ENCODE measurements at places on chromosomes 11 and 22.

GRCh38 chr11:102280245-102280833 is 36.9 kb upstream of the BIRC3 start:
- DNase-seq, result no peak

GRCh38 chr22:43628250-43628649 is 183.9 kb downstream of the EFCAB6 start:
- DNase-seq, result no peak

DNA sequence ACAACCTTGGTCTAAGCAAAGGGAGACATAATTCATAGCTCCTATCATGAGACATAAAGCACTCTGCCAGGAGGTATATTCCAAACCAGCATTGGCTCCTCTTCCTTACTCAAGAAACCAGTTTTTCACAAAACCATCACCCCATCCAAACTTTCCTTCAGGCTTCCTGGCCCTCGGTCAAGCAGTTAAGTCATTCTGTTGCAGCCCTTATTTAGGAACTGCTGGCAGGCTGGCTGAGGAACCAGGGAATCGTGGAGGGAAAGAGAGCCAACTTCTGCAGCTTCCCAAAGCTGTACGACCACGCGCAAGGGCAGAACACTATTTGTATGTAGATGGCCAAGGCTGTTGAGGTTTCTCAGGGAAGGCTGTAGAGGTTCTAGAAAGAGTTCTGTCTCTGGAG is 680 bp downstream of the IFT46 start:
- no peak for DNase-seq

- DNase-seq, result peak; percentile 84
Observed at GRCh38 chr11:61446211-61446651, 16.3 kb downstream of the SDHAF2 start.

GRCh38 chr11:95919514-95919913 is 4.4 kb downstream of the MTMR2 start:
- DNase-seq, result no peak

- peak; percentile 11 for DNase-seq
Observed at GRCh38 chr22:35312198-35313059, 12.7 kb downstream of the TOM1 start.

DNA sequence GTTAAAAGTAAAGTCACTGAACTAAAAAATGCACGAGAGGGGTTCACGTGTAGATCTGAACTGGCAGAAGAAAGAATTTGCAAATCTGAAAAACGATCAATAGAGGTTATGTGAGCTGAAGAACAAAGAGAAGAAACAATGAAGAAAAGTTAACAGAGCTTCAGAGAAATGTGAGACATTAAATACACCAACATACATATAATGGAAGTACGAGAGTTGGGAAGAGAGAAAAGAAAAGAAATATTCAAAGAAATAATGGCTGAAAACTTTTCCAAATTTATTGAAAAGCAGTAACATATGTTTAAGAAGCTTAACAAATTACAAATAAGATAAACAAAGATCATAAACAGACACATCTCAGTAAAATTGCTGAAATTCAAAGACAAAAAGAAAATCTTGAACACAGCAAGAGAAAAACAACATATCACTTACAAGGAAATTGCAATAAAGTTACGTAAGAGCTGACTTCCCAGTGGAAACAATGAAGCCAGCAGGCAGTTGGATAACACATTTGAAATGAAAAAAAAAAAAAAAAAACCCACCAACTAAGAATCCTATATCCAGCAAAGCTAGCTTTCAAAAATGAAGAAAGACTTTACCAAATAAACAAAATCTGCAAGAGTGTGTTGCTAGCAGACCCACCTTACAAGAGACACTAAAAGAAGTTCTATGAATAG is 56.8 kb downstream of the EMSY start:
- DNase-seq, result no peak

DNA sequence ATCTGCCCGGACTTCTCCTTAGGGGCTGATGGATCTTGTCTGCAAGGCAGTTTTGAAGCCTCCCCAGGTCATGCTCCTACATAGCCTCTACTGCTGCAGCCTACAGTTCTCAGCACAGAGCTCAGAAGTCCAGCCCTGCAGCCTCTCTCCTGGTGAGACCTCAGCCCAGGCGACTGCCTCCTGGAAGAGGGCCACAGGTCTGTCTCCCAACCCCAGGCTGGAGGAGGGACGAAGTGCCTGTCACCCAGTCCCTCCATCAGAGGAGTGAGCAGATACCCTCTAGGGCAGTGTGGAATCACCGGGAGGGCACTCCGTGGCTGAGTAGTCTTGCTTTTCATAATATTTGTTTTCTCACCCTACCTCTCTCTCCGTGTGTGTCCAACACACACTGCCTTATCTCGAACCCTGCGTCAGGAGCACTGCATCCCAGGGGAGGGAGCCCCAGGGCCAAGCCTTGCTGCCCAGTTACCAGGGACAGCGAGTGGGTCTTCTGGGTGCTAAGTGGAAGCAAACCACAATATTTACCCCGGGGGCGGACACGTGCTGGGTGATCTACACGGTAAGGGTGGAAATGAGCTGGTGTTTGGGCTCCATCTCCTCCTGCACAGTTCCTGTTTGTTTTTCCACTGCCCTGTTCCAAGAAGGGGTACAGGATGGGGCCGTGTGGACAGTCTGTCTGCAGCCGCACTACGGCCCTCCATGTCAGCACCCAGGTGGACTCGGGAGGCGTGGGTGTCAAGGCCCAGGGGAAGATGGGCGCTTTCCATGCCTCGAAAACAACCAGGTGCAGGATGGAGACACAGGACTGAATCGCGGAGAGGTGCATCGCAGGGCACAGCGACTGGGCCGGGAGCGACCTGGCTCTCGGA is 133.7 kb upstream of the HSD17B12 start:
- no peak for DNase-seq

DNA sequence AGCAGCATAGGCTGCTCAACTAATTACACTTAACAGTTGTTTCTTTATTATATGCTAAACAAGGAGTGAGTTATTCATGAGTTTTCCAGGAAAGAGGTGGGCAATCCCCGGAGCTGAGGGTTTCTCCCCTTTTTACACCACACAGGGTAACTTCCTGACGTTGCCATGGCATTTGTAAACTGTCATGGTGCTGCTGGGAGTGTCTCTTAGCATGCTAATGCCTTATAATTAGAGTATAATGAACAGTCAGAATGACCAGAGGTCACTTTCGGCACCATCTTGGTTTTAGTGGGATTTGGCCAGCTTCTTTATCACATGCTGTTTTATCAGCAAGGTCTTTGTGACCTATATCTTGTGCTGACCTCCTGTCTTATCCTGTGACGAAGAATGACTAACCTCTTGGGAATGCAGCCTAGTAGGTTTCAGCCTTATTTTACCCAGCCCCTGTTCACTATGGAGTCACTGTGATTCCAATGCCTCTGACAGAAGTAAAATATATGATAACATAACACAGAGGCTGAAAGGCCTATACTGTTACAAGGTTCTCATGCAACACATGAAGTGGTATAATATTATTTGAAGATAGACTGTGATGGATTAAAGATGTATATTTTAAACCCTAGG is 41.3 kb upstream of the RDX start:
- DNase-seq, result no peak

DNA sequence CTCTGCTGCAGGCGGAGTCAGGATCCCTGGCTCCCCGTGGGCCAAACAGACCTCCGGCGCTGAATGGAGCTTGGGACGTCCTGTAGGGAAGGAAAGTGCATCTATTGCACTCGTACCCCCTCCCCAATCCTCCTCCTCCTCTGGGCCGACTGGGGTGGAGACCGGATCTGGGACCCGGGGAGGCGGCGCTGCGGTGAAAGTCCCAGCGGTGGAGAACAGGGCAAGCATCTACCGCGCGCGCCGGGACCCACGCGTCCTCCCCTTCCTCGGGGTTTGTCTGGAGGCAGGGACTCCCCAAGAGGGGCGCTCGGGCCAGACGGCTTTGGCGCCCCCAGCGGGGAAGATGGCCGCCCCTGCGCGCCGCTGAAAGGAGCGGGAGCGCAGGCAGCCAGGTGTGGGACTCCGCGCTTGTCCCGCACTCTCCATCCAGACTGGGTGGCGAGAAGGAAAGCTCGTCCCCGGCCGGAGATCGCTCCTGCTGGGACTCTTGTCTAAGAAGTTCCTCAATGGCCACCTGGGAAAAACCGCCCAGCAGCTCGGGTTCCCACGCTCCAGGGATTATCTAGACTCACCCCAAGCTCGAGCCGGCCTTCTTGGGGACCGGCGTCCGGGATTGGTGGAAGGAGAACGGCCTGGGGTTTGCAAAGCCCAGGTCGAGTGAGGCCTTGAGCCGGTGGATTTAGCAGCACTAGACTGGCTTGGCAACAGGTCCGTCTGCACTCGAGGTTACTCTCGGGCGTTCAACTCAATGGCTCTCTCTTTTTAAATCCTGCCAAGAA is 718 bp downstream of the FADS2 start:
- DNase-seq, result peak; percentile 54

DNA sequence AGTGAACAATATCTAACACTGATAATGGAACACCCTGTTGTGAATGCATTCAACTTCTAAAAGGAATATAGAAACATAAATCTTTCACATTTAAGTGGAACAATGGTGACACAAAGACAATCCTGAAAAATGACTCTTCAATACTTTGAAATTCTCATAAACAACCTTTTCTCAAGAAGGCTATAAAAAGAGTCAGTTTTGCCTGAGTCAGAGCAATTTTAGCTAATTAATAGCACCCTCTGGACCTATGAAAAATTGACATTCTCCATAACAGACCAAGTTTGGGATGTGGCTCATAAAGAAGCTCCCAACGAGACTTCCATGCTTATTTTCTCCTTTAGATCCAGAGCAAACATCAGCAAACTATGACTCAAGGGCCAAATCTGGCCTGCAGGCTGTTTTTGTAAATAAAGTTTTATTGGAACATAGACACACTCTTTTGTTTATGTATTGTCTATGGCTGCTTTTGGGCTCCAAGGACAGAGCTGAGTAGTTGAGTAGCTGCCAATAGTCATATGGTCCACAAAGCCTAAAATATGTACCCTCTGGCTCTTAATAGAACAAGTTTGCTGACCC is 108.0 kb downstream of the MAML2 start:
- DNase-seq, result no peak

GRCh38 chr11:125182573-125182972 is 18.0 kb downstream of the PKNOX2 start:
- DNase-seq, result no peak

DNA sequence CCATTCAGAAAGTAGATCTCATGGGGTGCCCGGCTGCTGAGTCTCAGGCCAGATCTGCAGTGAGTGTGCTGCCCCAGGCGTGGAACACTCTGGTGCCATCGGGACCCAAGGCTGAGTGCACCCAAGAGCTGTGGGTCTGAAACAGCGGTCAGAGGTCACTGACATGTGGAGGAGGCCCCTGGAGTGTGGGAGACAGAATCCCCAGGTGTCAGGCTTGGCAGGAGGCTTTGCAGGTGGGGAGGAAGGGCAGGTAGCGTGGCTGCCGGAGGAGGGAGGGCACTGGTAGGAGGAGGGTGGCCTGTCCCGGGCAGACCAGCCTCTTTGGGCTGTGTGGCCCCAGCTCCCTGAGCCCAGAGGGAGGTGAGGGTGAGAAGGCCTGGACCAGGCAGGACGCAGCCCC is 31.7 kb upstream of the KRTAP5-6 start:
- DNase-seq, result no peak

DNA sequence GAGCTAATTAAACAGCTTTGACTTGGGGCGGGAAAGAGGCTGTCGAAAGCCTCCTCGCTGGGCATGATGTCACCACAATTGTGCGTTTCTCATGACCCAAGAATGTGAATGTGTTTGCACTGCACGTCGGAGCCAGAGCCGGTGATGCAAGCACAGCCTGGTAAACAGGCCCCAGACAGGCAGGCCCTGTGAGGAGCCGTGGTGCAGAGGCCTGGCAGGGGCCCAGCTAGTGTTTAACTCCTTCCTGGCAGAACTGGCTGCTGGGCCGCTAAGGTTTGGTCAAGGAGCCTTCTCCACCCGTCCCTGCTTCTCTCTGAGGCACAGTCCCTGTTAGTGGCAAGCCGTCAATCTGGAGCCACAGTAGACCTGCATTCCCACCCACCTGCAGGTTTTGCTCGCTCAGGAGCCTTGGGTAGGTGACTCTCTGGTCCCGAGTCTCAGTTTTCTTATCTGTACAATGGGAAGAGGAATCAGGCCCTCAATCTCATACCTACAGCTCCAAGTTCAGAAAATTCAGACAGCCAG is 25.4 kb upstream of the SMTN start:
- DNase-seq, result no peak

DNA sequence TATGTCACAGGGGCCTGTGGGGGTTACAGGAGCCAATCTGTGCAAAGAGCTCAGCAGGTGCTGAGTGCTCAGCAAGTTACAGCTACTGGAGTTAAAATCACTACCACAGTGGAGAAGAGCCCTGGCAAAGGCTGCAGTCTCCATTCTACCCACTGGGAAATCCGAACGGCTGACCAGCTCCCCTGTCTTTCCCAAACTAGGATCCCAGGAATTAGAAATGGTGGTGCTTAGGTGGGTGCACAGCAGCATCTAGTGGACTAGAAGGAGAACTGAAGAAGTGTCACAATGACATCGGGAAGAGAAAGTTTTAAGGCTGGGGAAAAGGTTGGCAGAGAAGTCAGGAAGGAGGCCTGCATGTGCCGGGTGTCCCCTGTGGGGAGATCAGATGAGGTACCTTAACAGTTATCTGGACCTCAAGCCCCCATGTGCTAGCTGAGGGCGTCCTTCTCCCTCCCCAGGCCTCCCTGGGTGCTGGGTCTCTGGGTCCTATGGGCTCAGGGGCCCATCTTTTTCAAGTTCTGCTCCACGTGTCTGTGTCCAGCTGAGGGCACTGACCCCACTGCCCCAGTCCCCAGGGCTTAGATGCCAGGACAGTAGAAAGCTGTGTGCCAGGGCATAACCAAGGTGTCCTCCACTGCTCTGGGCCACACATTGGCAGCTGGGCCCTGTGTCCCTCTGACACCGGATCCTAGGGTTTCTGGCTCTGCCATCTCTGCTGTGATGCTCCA is 1.9 kb downstream of the PIWIL3 start:
- DNase-seq, result no peak

- DNase-seq, result peak; percentile 56
Observed at GRCh38 chr11:59429924-59430516, 3.8 kb upstream of the OR5A2 start.

GRCh38 chr11:58647141-58647699 is 24.8 kb downstream of the CNTF start:
- DNase-seq, result no peak

GRCh38 chr11:100557830-100558611 is 129.1 kb upstream of the ARHGAP42 start:
- DNase-seq, result no peak

DNA sequence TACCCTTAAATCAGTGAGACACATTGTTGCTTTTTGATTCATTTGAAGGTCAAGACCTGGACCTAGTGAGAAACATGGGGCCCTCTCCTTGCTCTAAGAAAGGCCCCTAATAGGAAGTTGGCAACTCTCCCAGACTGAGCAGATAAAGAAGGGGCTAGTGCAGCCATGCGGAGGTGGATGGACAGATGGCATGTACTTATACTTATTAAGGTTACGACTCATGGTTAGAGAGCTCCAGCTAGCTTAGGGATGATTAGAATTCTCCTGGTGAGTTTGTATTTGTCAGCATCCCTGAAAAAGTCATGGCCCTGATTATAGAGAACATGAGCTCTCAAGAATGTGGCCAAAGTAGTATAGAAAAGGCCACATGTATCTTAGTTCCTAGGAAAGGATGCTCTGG is 112.1 kb upstream of the BDNF start:
- no peak for DNase-seq

GRCh38 chr11:122491509-122491908 is 164.0 kb upstream of the UBASH3B start:
- DNase-seq, result peak; percentile 30

- DNase-seq, result no peak
Observed at GRCh38 chr22:20566420-20567260, 59.2 kb downstream of the MED15 start.

GRCh38 chr22:39898997-39899396 is 1.9 kb upstream of the GRAP2 start:
- no peak for DNase-seq
